ENCODE measurements at places on chromosomes 7 and 10.

DNA sequence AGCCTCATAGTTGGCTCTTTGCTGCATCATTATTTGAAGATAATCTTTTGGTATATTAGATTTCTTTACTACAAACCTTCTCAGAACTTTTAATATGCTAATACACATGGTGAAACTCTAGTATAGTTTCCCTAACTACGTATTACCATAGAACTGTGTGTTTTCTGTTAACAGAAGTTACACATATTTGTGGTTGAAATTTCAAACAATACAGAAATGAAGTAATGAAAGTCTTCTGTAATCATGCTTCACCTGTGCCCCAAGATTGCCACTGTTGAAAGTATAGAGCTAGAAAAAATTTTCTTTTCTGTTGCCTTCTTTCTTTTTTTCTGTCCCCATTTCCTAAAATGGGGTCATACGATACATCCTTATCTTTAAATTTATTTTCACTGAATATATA is 9.1 kb downstream of the BMPR1A start:
- DNase-seq: no peak

DNA sequence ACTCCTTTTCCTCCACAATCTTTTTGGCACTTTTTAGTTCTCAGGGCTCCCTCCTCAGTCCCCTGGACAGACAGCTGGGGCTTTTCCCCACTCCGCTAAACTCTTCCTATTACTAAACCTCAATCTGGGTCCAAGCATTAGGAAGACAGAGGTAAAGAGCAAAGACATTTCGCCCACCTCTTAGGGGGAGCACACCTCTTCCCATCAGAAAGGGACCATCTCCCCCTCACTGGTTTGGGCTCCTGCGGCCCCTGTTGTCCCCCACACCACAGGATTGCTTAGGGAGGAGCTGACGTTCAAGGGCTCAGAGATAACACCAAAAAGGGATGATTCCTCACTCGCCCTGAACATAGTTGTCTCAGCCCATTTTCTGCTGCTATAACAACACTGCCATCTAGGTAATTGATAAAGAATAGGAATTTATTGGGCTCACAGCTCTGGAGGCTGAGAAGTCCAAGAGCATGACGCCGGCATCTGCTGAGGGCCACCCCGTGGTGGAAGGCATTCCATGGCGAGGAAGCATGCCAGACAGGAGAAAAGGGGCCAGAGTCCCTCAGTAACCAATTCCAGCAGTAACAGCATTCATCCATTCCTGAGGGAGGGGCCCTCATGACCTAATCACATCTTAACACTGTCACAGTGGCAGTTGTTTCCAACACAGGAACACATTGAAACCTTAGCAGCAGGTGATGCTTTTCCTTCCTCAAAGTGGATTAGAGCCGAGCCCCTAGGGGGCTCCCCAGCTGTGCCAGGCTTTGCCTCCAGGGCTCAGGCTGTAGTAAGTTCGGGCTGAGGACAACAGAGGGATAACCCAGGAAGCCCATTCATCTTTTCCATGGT is 209.6 kb downstream of the EBF3 start:
- no peak for DNase-seq

DNA sequence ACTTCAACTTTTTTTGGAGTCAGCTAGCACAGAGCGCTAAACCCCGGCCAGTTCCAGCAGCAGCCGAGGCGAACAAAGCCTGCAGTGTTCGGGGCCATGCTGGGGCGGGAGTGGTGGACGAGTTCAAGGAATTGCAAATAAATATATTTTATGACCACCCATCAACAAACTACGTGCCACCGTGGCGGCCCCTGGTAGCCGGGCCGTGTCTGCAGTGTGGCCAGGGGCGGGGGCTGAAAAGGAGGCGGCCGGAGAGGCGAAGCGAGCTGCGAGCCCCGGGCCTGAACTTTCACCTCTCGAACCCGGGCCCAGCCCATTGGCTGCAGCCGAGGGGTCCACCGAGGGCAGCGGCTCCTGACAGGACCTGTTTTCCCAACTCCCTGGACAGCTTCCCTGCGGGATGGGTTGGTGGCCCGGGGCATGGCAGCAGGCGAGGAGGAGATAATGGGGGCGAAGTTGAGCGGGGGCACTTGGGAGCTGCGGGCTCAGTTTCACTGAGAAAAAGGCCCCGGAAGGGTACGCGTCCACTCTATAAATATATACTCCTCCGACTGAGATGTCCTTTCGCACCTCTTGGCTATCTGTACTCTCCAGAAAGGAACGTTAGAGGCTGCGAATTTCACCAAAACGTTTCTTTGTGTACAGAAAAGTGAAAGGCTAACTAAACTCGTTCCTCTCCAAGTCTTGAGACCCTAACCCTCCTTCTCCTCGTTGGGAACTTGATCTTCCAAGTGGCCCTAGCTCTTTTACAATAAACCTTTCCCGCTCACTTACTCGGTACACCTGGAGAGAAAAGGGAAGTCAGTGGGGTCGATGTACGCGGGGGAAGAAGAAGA is 164.6 kb upstream of the PPP1R3A start:
- no peak for DNase-seq

DNA sequence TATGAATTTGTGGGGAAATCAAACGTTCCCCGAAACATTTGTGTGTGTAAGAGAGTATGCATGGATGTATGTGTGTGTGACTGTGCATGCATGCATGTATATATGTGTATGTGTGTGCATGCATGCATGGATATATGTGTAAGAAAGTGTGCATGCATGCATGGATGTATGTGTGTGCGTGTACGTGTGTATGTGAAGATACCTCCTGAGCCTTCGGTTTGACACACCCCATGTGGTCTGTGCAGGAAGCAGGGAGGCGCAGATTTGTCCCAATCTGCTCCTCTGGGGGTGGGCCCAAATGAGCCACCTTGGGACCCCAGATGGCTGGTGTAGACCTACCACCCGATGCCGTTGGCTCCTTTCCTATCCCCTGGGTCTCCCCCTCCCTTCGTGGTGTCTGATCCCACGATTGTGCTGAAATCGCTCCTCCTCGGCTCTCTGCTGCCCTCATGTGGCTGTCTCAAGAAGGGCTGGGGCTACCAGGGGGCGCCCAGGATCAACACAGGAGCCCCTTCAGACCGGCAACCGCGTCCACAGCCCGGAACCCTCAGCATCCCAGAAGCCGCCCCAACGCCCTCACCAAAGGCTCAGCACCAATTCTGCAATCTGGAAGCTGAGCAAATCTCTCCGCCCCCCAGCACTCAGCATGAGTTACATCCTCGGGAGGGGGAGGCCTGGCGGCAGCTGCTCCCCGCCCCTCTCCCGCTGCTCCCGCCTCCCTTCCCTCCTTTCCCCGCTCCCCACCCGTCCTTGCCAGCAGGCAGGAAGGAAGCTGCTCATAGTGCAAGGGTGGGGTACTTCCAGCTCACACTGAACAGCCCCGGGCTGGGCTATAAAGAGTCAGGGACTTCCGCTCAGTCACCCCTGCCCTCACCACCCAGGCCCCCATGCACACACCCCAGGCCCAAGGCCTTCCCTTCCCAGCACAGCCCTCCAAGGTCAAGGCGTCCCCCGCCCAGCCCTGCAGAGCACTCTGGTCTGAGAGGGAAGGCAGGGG is 2.3 kb upstream of the NOS3 start:
- DNase-seq: peak; percentile 72

DNA sequence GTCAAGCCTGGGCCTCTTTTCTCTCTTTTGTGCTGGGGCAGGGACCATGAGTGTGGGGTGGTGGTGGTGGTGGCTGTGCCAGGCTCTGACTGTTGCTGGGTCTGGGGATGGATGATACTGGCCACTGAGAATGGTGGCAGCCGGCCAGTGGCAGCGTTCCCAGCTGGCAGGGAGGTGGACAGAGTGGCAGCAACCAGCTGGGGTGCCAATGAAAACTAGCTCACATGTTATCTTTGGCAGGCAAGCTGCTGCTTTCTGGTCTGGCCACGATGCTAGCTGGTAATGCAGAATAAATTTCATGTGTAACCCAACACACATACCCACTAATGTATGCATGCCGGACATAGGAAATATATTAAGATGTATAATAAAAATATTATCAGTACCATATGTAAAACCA is 95.0 kb upstream of the SLC26A5 start:
- no peak for DNase-seq

- DNase-seq: no peak
These were observed 3.5 kb downstream of the PDLIM1 start for GRCh38 chr10:95287281-95287680.

DNA sequence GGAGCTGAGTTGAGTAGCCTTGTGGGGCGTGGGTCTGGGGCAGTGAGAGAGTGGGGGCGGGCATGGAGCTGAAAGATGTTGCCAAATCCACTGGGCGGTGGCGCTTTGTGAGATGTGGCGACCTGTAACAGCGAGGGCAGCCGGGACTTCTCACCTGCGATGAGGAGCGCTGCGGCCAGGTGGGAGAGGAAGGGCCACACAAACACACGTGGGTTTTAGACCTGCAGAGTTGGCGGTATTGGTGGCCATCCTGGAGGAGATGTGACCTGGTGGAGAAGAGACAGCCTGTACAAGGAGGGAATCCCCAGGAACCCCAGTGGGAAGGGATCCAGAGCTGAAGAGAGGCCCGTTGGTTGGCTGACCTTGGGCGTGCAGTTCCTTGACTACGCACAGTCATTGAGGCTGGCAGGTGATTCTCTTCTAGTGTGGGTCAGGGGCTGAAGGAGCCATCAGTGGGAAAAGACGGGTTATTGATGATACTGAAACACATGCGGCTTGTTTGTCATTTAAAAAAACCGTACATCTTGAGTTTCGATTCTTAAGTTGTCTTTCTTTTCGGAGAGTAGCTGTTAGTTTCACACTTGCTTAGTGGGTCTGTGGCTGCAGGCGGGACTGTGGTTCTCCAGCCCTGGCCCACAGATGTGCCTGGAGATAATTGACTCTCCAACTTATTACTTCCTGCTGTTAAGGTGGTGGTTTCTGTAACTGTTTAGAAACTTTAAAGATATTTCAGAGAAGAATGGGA is 2.4 kb downstream of the CHST12 start:
- DNase-seq: peak; percentile 44

DNA sequence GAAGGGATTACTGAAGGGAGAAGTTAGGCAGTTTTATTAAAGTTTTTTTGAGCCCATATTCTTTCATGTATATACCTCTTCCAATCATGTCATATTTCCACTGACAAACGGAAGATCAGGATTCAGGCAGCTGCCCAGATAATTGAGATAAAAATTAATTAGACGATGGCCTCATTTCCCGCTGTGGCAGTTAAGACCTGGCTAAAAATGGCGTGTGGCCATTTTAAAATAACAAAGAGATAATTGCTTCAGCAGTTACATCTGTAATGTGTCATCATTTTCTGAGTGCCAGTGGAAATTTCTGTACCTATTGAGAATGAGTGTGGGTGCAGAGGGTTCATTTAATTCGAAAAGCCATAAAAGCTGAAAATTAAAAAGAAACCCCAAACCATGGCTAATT is 215.1 kb downstream of the STK31 start:
- DNase-seq: no peak

GRCh38 chr7:98295467-98296192 is 14.1 kb downstream of the BRI3 start:
- no peak for DNase-seq

GRCh38 chr7:103765901-103766300 is 223.6 kb downstream of the RELN start:
- no peak for DNase-seq

- DNase-seq: no peak
These were observed 456.8 kb upstream of the KLF6 start for GRCh38 chr10:4241724-4242345.

DNA sequence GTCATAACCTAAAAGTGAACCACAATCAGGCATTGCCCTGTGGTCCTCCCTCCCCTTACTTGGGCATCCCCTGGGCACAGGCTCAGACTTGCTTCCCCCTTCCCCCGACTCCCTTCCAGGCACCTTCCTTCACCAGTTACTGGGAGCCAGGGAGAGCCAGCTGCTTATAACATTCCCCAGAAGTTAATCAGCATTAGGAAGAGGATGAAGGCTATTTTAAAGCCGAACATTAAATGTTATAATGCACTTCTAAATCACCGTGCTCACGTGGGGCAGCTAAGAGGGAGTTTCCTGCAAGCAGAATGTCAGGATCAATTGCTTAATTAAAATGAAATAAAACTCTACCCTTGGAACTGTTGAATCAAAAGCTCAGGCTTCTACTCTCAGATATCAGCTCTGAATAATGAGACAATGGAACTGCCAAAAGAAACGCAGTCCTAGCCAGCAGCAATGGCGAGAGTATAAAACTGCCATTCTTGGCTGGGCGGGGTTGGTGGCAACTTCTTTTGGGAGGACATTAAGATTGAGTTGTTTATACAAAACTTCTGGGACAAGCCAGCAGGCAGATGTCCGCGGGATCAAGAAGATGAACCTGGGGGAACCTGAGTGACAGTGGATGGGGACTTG is 169.5 kb downstream of the FANK1 start:
- DNase-seq: no peak

- DNase-seq: no peak
These were observed 80.3 kb upstream of the GNAI1 start for GRCh38 chr7:80054356-80054755.

GRCh38 chr10:129765664-129766550 is 198.2 kb downstream of the EBF3 start:
- no peak for DNase-seq

GRCh38 chr7:87094322-87094721 is 34.9 kb upstream of the ELAPOR2 start:
- no peak for DNase-seq

DNA sequence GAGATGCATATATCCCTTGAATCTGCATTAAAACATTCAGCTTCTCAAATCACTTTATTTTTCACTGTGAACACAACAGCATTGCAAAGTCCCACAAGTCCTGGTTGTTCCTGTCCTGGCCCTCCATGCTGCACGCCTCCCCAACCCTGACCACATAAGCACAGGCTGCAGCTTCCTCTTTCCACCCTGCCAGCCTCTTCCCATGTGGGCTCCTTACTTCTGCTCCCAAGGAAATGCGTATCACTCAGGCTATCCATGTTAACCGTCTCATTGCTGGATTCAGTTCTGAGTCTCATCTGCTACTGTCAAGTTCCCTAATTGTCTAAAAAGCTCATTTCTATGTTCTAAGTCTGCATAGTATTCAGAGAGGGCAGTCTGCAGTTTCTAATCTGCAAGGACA is 89.7 kb upstream of the ZPBP start:
- no peak for DNase-seq

GRCh38 chr10:30374353-30374752 is 25.3 kb upstream of the MTPAP start:
- DNase-seq: no peak

DNA sequence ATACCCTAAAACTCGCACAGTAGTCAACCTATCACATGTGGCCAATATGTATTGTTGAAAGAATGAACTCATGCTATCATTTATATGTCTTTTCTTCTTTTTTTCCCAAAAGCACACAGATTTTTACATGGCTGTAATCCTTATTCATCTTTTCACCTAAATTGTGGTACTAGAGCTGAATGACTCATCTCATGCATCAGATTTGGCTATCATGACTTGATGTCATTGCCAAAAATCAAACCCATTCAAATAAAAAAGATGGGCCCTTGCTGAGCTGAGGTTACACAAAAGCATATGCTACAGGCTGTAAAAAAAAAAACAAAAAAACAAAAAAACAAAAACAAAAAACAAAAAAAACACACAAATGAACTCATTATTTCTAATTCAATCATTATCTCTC is 3.3 kb upstream of the LMOD2 start:
- no peak for DNase-seq

DNA sequence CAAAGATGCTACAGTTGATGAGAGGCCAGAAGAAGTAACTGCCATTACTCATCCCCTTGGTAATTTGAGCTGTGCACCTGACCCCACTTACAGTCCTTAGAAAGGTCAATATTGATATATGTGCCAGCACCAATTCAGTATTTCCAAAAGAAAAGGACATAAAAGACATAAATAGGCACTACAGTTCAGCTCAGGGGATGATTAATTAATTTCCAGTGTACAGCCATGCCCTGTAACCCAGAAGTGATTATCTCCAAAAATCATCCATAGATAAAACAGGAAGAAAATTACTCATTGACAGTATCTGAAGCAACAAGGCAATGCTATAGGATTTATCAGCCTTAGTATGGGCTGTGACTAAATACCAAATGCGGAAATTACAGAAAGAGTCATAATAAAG is 82.4 kb downstream of the PHYHIPL start:
- no peak for DNase-seq
